ENCODE measurements at places on chromosomes 1 and 21. TPM values are rescaled to one million over a fixed set of nuclear protein-coding genes. Genes with fewer than 3 reads are reported as not detected.

Gene TRIM17
- 6.7 TPM for total RNA-seq

Gene ANGPTL3
- not detected for total RNA-seq

Gene LAMC2
- 0.32 TPM for total RNA-seq

Gene ZBTB7B
- 25.6 TPM for total RNA-seq

Gene CTSS
- 0.03 TPM for total RNA-seq

Gene TSSK3
- 2.3 TPM for total RNA-seq

All from cardiac muscle cell (in vitro differentiated cells and primary cell).